Germinal center (tissue), 1 donor: ENCODE measurements at places on chromosomes 11 and 22.
A peak's percentile ranks its signal among the peaks of the same experiment; 100 is the strongest.

DNA sequence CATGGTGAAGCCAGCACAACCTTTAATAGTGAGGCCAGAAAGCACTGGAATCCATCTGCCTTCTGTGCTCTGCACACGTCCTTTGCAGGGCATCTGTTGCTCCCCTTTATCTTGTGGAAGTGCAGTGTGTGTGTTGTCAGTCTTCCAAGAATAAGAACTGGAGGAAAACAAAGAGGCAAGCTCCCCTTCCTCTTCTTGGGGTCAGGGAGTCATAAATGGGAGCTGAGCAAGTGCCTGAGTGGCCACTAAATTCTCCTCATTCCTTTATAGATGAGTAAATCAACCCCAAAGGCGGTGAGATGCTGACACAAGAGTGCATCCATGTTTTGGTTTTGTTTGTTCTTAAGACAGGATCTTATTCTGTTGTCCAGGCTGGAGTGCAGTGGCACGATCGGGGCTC is 38.3 kb downstream of the WT1 start:
- DNase-seq: no peak

- no peak for DNase-seq
Measured at GRCh38 chr11:587546-587945, 11.3 kb downstream of the PHRF1 start.

DNA sequence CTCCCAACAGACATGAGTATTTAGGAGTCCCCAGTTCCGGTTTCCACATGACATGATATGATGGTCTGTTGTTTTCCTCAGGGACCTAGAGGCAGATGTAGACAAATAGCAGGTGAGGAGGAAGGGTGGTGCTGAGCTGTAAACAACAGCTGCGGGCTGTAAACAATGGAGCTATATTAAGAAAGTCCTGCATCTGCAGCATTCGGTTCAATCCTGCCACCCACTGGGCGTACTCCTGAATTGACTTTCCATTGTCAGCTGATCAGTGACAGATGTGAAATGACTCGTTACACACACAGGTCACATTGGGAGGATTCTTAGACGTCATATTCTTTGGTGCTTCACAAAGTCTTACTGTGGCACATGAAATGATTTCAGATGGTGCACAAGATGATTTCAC is 26.8 kb upstream of the RAG1 start:
- DNase-seq: peak; percentile 5

- no peak for DNase-seq
Measured at GRCh38 chr22:24494528-24495364, at the start of gene UPB1. Gene UPB1, plus strand, starts transcription at chr22:24495332. Its CDS starts 72 bp downstream, at chr22:24495404.

- DNase-seq: no peak
Measured at GRCh38 chr11:76781046-76781801, 1.9 kb upstream of the TSKU start.

DNA sequence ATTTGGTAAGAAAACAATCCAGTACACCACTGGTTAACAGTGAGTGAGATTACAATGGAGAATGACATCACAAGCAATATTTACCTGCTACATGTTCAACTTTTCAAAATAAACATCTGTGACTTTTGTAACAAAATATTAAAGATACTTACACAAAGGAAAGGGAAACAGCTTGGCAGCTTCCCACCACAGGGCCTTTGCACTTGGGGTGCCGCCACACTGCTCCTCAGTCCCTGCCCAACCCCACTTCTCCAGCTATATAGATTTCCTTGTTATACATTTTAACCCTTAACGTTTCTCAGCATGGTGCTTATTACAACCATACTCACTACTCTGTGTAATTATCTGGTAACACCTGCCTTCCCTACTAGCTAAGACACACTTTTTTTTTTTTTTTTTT is 10.9 kb downstream of the KMT5B start:
- no peak for DNase-seq

DNA sequence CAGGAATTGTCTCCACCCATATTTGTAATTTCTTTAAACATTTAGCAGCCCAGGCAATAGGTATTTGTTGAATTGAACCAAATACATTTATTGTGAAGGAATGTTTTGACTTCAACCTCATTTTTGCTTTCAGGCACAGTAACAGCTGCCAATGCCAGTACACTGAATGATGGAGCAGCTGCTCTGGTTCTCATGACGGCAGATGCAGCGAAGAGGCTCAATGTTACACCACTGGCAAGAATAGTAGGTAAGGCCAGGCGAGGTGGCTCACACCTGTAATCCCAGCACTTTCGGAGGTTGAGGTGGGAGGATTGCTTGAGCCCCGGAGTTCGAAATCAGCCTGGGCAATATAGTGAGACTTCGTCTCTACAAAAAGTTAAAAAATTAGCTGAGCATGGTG is 20.9 kb downstream of the ACAT1 start:
- DNase-seq: no peak

DNA sequence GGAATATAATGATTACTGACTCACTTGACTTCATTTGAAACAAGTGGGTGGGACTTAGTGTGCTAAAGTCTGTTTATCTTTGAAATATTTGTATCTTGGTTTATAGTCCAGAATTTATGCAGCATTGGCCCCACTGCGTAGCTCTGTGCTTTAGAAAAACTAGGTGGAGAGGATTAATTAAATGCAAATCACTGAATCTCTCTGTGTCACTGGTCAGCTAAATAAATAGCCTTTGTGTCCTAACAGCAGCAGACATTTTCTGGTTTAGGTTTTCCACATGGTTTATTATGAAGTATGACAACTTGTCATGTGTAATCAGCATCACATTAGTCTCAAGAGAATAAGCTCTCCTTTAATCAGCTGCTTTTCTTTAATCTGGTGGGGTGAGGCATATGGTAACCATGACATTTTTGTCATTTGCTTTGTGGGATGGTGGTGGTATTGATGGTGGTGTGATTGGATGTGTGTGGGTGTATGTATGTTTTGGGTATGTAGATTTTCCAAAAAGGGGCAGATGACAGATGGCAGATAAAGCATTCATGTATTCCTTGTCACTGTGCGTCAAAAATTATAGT is 33.9 kb downstream of the BCL2L13 start:
- DNase-seq: no peak

DNA sequence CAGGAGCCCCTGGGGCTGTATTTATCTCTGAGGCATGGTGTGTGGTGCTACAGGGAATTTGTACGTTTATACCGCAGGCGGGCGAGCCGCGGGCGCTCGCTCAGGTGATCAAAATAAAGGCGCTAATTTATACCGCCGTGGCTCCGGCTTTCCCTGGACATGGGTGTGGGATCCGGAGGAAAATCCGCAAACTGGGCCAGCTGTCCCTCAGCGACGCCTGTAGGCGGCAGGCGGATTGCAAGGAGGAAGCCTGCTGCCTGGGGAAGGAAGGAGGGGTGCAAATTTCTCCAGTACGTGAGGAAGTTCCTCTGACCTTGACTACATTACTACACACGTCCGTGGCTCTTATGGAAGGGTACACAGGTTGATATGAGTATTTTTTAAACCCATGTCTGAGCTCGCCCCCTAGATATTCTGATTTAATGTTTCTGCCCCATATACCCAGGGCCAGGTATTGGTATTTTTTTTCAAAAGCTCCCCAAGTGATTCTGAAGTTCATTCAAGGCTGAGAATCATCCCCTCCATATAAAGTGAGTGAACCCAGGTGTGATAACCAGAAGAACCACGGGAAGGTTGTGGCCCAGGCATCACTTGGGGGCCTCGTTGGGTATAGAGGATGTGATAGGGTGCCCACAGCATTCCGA is 2.8 kb downstream of the MYOD1 start:
- DNase-seq: no peak

DNA sequence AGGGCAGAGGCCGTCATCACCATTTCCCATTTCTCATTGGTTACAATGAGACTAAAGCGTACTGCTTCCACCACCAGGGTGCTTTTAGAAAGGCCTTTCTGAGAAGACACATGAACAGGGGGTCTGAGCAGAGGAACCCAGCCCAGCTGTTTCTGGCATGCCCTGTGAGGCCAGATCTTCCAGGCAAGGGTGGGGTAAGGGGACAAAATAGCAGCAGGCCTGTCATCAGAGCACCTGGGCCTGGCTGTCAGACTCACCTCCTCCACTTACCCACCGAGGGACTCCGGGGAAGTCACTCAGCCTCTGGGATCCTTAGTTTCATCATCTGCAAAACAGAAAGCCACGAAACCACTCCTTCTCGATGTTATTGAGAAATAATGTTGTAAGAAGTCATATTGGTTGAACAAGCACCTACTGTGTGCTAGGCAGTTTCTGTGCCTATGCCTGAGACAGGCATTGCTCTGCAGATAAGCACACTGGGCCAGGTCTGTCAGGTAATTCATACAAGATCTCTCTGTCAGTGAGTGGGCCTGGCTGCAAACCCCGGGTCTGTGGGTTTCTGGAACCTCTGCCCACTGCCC is 8.8 kb upstream of the WNT11 start:
- no peak for DNase-seq

DNA sequence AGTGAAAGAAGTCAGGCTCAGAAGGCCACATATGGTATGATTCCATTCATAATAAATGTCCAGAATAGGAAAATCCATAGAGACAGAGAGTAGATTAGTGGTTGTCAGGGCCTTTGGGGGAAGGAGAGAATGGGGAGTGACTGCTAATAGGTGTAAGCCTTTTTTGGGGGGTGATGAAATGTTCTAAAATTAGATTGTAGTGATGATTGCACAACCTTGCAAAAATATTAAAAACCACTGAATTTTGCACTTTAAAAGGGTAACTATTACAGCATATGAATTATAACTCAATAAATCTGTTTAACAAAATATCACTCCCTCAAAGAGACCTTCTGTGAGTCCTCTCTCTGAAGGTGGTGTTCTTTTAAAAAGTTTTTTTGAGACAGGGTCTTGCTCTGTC is 72.3 kb upstream of the GRK3 start:
- no peak for DNase-seq

- DNase-seq: no peak
Measured at GRCh38 chr22:31332886-31333285, 13.3 kb downstream of the PATZ1 start.

GRCh38 chr11:61828629-61829407 is 718 bp downstream of the FADS2 start:
- DNase-seq: peak; percentile 44

DNA sequence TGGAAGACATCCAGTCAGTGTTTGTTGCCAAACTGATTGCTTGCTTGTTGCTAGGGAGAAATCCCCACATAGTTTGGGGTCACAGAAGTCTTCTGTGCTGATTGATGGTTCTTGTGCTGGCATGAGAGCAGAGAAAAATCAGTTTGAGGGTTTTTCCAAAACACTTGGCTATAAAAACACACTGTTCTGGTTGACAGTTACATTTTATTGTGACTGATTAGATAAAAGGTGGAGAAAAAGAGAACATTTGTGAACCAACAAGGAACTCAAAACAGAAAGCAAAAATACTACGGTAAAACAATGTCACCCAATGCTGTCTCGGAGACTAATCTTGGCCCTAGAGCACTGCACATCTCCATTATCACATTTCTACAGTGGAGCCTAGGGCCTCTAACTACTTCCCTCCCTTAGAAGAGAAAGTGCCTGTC is 14.4 kb upstream of the EIF4G2 start:
- no peak for DNase-seq

GRCh38 chr11:61019832-61020405 is 48.4 kb downstream of the CD6 start:
- DNase-seq: no peak

DNA sequence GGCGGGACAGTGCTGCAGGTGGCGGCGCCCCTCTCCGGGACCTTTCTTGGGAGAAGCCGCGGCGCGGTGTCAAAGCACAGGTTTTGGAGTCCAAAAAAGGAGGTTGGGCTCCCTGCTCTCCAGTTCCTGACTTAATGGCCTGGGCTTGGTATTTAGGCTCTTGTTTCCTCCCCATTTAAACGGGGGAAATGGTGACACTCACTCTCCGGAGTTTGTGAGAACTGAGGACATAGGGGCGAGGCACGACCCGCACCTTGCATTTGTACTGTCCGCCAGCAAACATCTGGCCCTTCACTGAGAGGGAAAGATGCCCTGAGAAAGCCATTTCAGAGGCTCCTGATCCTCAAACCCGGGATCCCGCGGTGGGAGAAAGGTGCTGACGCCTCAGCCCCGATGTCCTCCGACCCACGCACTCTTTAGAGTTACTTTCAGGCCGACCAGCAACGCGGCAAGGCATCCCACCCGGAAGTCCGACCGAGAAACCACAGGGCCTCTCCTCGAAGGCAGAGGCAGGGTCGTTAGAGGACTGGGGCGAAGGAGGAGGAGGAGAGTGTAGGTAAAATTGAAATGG is 2.9 kb upstream of the WDR74 start:
- peak; percentile 28 for DNase-seq

DNA sequence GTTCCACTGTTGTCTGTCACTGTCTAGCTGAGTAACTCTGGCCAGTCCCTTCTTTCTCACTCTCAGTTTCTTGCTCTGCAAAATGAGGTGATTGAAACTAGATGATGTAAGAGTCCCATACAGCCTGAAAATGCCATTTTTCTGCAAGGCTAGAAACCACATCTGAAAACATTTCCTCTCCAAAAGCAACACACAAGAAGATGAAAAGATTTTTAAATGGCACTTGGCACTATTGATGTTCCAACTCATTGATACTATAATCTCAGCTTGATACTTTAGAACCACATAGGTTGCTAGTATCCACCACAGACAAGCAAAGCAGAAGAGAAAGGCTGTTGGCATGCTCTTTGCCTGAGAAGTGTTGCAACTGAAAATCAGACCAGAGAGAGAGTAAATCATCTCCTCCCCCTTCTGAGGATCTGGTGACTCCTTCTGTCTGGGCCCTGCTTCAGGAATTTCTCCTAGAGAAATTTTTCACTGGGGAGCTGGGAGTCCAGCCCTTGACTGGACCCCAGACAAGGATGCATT is 1217.9 kb downstream of the LRRC4C start:
- DNase-seq: no peak

GRCh38 chr11:126534141-126534805 is 178.8 kb downstream of the ST3GAL4 start:
- no peak for DNase-seq

- no peak for DNase-seq
Measured at GRCh38 chr11:35139722-35140282, 831 bp downstream of the CD44 start.

- no peak for DNase-seq
Measured at GRCh38 chr11:68160100-68160695, 39.0 kb upstream of the CHKA start.

DNA sequence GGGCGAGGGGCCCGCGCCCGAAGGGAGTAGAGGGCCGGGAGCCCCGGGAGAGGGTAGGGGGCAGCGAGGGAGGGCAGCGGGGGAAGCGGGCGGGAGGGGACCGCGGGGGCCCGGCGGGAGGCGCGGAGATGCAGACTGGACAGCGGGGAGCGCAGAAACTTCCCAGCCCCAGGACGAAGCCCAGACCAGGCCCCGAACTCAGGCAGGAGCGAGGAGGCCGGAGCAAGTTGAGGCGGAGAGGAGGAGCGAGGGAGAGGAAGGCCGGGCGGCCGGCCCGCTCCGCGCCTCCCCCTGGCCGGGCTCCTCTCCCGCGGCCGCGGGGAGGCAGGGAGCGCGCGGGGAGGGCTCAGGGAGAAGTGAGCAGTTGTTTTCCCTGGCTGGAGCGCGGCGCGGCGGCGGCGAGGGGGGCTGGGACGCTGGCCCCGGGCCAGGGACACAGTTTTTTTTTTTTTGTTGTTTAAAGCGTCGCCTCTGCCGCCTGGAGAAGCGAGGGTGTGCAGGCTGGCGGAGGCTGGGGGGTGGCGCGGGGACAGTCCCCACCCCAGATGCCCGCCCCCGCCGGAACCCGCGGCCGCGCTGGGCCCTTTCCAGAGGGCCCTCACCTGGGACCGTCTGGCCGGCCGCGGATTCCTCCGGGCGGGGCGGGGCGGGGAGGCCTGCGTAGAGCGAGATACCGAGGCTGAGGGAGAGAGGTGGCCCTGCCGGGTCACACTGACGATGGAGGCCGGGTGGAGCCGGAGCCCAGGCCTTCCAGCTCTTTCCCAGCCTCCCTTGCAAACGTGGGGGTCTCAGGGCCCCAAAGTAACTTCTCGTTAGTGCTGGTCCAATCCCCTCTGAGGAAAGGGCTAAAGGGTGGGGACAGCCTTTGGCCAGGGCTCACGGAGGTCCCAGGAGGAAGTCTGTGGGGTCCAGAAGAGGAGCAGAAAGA is at the start of gene LTBP3:
Gene LTBP3 (minus strand): TSS at position 358 of the 928 bp plus-strand sequence. CDS start 400 bp downstream, outside the sequence.
- peak; percentile 57 for DNase-seq
